RWPE1 (cell line): ENCODE measurements at places on chromosomes 6 and 20.
A peak's percentile ranks its signal among the peaks of the same experiment; 100 is the strongest.

- peak; percentile 69 for DNase-seq
These were observed 19.0 kb upstream of the BHLHE23 start for GRCh38 chr20:63025534-63026331.

DNA sequence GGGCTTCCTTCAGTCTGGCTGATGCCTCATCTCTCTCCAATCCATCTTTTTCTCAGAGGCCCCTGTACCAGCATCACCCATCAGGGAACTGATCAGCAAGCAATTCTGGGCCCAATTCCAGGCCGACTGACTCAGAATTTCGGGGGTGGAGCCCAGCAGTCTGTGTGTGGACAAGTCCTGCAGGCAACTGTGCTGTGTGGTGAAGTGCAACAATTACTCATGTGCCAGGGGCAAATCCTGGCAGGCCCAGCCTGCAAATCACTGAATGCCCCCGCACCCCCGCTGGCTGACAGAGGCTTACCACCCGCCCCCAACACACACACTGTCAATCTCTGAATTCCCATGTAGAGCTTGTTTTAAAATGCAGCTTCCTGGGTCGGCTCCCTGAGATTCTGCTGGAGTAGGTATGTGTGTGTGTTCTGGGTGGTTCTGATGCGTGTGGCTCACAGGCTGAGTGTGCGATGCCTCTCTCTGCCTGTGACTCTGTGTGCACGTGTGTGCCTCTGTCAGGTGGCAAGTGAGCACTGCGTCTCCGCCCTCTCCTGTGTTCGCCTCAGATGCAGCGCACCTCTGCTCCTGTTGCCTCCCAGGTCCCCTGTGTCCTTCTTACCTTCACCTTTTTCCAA is 45.4 kb downstream of the SSR1 start:
- peak; percentile 98 for DNase-seq

GRCh38 chr20:45358282-45359068 is 4.5 kb upstream of the SYS1 start:
- DNase-seq = no peak

DNA sequence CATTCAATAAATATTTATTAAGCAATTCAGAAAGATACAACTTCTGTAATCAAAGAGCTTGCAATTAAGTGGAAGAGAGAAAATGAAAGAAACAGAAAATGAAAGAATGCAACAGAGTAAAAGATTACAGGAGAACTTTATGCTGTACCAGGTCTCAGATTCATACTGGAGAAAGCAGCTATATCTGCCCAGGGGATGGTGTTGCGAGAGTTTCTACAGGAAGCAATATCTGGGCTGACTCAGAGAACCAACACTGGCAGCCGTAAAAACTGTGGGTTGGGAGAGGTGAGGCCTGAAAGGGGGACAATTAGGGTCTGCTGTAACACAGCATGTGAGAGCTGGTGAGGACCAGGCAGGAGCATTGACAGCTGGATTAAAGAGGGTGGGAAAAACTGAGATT is 256.7 kb upstream of the TCF21 start:
- no peak for DNase-seq

DNA sequence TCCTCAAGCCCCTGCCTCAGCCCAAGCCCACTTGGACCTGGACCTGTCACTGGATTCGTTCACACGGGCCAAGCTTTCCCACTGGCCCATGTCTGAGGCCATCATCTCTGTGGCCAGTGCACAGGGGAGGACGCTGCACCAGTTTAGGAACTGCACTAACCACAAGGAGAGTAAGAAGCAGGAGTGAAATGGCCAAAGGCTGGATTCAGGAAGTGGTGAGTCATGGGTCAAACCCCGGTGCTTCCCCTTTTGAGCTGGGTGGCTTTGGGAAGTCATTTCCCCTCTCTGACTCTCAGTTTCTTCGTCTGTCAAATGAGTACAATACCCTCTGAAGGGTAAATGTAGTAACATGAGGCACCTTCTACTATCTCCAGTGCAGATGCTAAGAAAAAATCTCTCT is 87.9 kb downstream of the CD40 start:
- peak; percentile 79 for DNase-seq

DNA sequence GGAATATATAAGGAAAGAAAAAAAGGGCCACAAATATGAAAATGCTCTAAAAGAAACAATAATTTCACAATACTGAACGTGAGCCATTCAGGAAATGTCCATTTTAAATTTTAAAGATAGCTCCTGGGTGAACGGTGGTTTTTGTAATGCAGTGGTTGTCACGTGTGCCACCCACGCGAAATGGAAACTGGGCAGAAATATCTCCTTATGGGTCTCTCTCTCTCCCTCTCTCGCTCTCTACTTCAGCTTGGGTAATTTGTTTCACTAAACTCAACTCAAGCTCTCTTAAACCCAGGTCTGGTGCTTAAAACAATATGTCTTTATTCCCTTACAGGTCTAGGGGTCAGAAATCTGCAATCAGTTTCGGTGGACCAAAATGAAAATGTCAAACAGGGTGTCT is 150.8 kb downstream of the OR2B2 start:
- DNase-seq = no peak

GRCh38 chr6:126786262-126786661 is 332.2 kb upstream of the RSPO3 start:
- DNase-seq = no peak

DNA sequence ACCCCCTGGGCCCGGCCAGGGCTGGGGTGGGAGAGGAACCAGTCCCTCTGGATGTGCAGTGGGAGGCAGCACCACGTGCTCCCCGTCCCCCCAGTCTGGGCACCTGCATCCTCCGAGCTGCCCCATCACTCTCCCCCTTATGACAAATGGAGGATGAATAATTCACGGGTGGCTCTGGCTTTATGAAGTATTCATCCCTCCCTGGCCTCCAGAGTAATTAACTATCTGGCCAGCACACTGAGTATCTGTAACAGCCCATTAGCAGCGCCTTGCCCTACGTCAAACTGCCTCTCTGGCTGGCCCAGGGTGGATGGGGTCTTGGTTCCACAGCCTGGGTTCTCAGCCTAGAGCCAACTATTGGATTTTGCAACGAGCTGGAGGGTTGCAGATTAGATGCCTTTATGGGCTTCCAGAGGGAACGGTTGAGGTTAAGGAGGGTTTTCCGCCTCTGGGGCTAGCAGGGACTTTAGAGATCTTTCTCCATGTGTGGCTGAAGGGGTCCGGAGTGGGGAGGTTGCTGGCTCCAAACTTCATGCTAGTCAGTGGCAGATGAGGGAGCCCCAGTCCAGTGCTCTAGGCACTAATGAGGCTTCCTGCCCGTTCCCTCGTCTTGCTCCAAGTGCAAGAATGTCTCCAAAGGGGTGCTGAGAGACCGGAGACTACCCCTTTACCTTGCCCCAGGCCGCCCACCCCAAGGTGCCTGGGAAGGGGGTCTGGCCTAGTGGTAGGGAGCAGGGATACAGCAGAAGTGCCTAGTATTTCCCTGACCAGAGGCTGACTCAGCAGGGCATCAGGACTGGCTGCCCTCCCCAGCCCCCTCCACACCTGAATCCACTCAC is 53.5 kb upstream of the MLN start:
- no peak for DNase-seq
